ENCODE measurements at places on chromosomes 5 and 9.

GRCh38 chr9:131252120-131252519 lies 24.2 kb downstream of the FAM78A start:
- DNase-seq, result no peak

DNA sequence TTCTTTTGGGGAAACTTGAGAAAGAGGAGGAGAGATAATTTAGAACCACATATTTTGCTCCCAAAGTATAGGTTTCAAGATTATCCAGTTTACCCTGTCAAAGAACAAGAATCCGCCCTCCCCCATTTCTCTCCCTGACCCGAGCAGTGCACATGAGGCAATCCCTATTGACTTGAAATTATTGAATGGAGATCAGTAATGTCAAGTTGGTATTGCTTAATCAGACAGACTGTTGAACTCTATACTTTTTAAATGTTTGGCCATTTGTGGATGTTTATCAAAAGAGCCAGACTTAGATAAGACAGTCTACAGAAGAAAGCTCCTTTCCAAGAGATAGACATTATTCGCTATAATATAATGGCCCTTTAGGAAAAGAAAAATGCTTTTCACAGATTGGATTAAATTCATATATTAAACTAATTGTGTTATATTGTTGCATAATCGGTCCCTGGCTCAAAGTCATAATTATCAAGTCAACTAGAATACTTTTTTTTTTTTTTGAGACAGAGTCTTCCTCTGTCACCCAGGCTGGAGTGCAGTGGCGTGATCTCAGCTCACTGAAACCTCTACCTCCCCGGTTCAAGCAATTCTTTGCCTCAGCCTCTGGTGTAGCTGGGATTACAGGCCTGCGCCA lies 5.3 kb downstream of the SLC25A25 start:
- no peak for DNase-seq

- no peak for DNase-seq
These were observed 84.2 kb downstream of the YIPF5 start for GRCh38 chr5:144086295-144086694.

DNA sequence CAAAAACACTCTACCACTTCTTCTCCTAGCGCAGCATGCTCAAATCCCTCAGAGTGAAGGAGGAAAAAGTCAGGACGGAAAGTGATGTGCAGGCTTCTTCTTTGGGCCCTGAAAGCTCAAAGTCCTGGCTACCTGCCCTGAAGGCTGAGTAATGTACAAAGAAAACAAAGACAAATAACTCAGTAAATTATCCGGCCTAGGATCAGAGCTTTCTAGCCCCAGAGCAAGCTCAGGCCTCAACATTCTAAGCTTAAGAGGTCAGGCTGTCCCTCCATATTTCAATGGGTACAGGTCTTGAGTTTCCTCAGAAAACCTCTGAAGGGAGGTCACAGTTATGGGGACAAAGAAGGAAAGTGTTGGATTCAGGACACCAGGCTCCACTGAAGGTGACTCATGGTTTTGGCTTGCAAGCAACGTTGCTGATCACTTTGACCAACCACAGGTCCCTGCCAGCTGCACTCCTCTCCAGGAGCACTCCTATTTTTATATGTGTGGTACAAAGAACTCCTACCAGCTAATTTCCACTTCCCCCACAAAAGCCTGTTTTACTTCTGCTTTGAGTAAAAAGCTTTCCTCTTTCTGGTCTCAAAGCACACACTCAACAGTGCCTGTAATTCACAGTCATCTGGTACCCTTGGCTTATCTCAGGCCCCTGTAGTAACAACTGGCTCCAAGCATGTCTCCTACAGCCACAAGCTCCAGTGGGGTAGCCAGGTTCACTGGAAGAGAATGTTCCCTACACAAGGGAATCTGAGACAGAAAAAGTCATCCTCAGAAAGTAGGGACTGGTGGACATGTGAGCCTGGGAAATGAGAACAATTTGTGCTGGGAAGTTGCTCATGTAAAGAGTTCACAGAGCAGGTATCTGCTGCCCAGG lies 115.7 kb downstream of the UGCG start:
- no peak for DNase-seq

DNA sequence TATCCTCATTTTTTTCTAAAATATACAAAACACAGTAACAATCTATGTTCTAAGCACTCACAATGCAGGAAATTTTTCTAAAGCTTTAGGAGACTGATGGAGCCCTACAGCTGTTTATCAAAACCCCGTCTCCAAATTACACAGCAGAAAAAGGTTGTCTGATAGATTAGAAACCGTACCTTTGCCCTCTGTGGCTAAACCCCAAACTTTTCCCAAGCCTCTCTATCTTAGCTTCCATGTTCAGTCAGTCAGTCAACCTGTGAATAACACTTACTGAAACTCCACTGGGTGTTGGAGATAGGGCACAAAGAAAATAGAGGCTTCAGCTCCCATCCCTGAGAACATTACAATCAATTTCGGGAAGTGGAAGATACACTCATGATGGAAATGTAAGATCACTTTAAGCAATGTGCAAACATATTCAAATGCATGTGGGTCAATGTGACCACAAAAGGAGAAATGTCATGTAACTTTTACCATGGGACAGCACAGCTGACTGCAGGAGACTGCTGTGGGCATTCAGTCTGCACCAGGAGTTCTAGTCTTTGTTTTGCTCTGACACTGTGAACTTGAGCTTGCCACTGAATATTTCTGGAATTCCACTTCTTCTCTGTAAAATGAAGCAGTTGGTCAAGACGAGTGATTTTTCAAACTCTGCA lies 279.5 kb upstream of the PIK3R1 start:
- no peak for DNase-seq

GRCh38 chr9:106305428-106306133 lies 557.4 kb upstream of the ZNF462 start:
- DNase-seq, result no peak

- no peak for DNase-seq
These were observed at the start of gene LEAP2 for GRCh38 chr5:132873119-132873929. LEAP2 (plus strand) TSS chr5:132873668; CDS start chr5:132873695, 27 bp downstream.

- no peak for DNase-seq
These were observed 68.6 kb upstream of the ADAMTS2 start for GRCh38 chr5:179413711-179414458.

DNA sequence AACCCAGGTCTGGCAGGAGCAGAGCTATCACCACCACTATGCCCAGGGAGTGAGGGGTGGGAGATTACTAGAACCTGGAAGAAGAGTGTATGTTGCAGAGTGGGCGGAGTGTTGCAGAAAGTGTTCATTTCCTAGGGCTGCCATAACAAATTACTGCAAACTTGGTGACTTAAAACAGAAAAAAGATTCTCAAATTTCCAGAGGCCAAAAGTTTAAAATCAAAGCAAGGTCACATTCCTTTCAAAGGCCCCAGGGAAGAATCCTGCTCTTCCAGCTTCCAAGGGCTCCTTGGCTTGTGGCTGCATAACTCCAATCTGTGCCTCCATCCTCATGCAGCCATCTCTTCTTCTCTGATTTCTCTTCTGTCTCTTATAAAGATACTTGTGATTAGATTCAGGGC lies 30.6 kb upstream of the SPINK4 start:
- no peak for DNase-seq

DNA sequence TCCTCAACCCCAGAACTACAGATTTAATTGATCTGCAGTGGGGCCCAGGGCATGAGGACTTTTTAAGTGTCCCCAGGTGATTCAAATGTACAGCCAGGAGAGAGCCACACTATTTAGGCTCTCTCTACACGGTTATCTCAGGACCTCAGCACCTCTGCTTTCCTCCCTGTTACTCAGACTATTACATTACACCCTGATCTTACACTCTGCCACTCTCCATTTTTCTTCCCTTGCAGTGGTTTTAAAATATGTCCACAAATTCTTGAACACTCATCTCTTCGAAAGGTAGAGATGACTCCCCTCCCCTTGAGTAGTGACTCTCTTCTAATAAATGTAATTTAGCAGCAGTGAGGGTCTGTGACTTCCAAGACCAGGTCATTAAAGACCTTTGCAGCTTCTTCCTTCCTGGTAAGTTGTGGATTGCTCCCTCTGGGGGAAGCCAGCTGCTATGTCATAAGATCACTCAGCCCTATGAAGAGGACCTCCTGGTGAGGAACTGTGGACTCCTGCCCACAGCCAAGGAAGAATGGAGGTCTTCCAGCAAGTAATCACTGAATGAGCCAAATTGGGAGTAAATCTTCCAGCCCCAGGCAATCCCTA lies 87.5 kb upstream of the SSBP2 start:
- DNase-seq, result peak; percentile 21

- DNase-seq, result no peak
These were observed 43.9 kb downstream of the USP20 start for GRCh38 chr9:129879103-129879699.

DNA sequence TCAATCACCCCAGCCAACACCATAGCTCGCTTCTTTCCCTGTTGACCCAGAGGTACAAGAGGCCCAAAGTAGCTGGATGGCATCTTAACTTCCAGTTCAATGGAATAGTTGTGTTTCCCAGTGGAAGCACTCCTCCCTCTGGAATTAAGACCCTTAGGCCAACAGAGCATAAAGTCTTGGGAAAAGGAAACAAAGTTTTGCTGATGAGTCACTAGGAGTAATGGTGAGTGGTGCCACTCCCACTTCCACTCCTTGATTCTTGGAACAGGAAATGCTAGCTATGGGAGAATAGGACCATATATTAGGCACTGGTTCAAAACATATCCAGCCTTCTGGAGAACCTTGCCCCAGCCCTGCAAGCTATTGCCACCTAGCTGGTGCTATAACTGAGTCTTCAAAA lies 44.7 kb upstream of the LMX1B start:
- DNase-seq, result no peak

GRCh38 chr5:140916325-140916724 lies 9.8 kb upstream of the PCDHAC1 start:
- DNase-seq, result no peak

DNA sequence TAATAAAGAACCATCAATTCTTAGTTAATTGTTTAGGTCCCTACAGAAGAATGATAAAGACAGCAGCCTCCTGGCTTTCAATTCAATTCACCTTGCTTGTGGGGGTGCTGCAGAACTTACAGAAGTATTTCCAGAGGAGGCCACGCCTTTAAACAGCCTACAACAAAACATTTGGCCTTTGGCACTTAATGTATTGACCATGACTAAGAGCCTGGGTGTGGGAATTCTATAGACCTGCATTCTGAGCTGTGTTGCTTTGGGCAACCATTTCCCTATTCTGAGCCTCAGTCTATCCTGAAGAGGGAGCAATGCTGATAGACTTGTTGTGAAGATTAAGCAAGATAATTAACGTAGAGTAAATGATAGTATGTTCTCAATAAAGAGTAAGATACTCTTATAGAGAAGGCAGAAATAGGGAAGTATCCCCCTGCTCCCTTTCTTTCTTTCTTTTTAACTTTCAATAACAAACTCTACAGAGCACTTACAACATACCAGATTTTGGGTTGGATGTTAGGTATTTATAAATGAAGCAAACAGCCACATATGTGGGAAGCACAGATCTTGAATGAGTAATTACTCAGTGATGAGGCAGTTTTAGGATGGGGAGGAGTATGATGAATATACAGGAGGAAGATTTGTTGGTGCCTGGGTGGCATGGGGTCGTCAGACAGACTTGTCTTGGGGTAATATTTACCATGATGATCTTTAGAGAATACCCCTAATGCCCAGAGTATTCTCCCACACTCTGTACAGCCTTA lies 28.4 kb downstream of the PAPPA start:
- DNase-seq, result no peak

GRCh38 chr5:170278611-170279458 lies 18.7 kb downstream of the LCP2 start:
- DNase-seq, result peak; percentile 80

GRCh38 chr5:91888810-91889209 lies 505.7 kb upstream of the ARRDC3 start:
- DNase-seq, result no peak

DNA sequence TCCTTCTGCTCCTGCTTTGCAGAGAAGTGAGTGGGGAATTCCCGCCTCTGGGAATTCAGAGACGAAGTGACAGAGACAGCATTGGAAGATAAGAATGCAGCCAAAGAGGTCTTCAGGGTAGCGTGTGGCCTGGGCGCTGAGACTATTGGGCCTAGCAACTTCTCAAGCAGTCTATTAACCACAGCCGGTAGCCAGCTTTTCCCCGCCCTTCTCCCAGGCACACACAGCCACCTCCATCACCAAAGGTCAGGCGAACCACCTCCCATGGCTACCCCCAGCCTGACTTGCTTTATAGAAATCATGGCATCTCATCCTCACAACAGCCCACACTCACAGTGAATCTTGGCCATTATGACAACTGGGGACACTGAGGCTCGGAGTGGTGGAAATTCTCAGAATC lies 124.2 kb downstream of the KCNIP1 start:
- no peak for DNase-seq

DNA sequence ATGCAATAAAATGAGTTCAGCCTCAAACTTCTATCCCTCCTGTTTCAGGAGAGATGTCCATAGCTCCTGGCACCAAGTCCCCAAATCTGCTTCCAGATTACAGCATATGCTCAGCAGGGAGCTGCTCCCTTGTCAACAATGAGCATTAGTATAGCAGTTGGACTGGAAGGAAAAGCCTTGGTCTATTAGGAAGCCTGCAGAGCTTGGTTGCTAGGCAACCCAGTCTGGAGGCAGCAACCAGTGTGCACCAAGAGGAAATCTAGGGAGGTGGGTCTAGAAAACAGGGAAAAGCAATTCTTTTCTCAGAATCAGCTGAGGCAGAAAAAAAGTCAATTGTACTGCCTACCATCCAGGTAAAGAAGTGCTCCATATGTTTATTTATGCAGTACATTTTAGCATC lies 229.5 kb upstream of the NMUR2 start:
- DNase-seq, result no peak

DNA sequence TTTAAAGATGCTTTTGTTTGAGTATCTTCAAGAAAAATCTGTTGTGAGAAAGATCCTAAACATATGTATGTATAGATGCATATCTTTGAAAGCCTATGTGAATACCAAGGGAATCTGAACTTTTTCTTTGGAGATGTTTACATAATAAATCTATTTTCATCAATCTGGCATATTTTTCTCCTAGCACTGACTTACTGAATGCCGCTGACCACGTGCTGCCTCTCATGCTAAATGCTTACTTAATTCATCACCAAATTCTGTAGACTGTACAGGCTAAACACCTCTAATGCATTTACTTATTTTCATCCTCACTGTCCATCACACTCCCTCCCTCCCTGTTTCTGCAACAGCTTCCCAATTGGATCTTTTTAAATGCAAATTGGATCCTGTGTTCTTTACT lies 566.2 kb upstream of the WWC1 start:
- no peak for DNase-seq

- no peak for DNase-seq
These were observed 21.3 kb downstream of the SLC12A7 start for GRCh38 chr5:1090538-1090937.

DNA sequence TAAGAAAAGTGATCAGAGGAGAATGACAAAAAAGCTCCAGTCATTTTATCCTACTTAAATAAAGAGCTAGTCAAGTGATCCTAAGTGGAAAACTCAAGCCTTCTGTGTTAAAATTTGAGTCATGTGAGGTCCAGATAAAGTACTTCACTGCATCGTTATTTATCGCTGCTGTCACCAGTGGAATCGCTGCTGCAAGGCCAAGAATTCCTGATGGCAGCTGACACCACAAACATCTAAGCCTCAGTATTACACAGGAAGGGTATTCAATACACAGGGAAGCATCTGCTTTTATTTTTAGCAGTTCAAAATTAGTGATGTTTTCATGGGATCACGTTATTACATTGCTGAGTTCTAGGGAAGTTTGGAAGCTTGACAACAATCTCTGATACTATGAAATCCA lies 190.3 kb downstream of the GOLPH3 start:
- DNase-seq, result no peak
